ENCODE measurements at places on chromosomes 3 and 15.
A peak's percentile ranks its signal among the peaks of the same experiment; 100 is the strongest.

DNA sequence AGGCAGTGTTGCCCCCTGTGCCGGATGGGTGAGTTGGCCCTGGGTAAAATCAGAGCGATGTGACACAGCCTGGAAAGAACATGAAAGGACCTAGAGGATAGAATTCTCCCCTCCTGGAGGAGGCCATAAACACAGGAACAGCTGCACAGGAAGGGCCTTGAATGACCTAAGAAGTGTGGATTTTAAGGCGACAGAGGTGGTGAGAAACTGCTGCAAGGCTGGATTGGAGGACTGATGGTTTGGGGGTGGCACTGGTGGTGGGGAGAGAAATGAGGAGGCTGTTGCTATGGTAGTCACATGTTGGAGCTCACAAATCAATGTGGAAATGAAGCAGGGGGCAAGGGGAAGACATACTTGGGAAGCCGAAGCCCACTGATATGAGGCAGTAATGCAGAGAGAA, 13.8 kb downstream of the XIRP1 start:
- peak; percentile 9 for DNase-seq

GRCh38 chr3:49013738-49014660, 4.4 kb downstream of the DALRD3 start:
- peak; percentile 72 for DNase-seq

DNA sequence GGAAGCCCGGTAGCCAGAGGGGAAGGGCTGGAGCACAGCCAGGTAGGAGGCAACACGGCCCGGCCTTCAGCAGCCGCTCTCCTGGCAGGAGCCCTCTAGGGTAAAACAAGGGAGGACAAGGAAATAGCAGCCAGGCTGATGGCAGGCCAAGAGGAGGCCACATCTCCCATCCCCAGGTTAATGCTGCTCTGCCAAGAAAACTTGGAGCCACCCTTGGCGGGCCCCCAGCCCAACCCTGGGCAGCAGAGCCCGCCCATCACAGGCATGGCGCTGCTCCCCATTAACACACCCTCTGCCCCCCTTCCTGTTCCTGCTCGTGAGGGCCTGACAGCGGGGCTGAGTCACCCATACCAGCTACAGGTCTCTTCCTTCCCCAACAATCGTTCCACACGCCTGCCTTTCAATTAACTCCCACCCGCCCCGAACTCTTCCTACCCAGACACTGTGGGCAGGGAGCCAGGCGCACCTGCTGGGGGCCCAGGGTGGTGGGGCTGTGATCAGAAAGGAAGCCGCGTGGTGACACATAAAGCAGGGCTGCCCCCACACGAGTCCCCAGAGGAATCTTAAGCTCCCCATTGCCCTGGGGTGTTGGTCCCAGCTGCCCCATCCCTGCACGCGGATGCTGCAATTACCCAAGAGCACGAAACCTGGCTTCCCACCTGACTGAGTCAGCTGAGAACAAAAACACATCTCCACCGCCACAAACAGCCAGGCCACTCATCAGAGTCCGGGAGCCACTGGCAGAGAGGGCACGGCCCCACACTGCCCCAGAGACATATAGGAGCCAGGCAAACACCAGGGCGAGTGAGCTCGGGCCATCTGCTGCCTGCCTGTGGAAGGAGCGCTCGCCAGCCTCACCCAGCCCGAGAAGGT, at the start of gene C15orf62:
TSS of gene C15orf62 (plus strand) at position 707 of the 873 bp plus-strand sequence. CDS start 516 bp downstream, outside the sequence.
- peak; percentile 79 for DNase-seq

DNA sequence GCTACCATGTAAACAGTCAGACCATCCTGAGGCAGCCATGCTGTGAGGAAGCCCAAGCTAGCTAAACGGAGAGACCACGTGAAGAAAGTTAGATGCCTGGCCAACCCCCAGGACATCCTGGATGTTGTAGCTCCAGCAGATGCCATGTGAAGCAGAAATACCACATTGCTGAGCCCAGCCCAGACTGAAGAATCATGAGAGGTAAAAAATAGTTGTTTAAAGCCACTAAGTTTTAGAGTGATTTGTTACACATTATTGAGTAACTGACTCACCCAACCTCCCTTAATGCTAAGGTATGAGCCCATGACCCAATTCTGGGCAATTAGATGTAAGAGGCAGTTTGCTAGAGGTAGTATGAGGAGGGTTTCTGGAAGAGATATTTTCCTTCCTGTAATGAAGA, 200.5 kb downstream of the THRB start:
- no peak for DNase-seq

DNA sequence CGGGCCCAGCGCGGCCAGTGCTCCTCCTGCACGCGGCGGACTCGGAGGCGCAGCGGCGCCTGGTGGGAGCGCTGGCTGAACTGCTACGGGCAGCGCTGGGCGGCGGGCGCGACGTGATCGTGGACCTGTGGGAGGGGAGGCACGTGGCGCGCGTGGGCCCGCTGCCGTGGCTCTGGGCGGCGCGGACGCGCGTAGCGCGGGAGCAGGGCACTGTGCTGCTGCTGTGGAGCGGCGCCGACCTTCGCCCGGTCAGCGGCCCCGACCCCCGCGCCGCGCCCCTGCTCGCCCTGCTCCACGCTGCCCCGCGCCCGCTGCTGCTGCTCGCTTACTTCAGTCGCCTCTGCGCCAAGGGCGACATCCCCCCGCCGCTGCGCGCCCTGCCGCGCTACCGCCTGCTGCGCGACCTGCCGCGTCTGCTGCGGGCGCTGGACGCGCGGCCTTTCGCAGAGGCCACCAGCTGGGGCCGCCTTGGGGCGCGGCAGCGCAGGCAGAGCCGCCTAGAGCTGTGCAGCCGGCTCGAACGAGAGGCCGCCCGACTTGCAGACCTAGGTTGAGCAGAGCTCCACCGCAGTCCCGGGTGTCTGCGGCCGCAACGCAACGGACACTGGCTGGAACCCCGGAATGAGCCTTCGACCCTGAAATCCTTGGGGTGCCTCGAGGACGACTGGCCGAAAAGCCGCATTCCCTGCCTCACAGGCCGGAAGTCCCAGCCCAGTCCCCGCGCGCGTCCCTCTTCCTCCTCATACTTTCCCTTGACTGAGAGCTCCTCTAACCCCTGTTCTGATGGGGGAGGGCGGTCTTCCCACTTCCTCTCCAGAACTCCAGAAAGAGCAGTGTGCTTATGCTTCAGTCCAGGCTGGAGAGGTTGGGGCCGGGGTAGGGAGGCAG, 1.4 kb upstream of the IL17RC start:
- DNase-seq: peak; percentile 64

GRCh38 chr3:34396956-34397355, 598.5 kb downstream of the PDCD6IP start:
- DNase-seq: no peak

DNA sequence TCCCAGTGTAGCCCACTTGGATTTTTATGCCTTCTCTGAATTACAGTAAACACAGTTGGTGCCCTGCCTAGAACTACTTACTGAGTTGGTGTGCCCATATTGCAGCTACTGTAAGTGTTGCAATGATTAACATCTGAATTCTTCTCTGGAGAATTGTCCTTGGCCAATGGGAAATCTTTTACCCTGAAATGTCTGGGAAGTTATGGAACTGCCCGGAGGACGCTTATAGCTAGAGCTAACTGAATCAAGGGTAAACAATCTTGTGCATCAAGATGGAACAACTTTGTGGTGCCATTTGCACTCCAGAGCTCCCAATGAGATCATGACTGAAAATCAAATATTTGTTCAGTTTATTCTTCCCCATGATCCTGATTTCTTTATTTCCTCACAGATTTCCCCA, 246.7 kb upstream of the CBLB start:
- no peak for DNase-seq

- no peak for DNase-seq
Measured at GRCh38 chr3:54967731-54968161, 39.9 kb upstream of the LRTM1 start.

Measured in DMS53 (cell line).